ENCODE measurements at places on chromosomes 7 and 10.

GRCh38 chr7:13981070-13981469 is 8.4 kb downstream of the ETV1 start:
- DNase-seq: peak; percentile 77

GRCh38 chr7:157440346-157441022 is 103.7 kb downstream of the DNAJB6 start:
- DNase-seq: no peak

DNA sequence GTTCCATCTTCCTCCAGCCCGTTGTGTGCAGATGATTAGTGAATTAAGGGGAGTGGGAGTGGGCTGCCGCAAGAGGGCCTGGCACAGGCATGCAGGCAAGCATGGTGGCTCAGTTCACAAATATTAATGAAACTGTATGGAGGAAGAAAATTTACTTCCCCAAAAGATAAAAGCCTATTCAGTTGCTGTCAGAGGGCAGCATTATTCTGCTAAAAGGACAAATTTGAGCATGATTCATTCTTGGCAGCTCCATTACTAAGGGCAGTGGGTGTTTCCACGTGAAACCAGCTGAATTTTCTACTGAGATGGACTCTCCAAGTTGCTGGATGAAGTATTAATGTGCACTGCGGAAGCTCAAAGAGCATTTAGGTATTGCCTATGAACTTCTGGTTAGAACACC is 90.9 kb upstream of the WDR11 start:
- no peak for DNase-seq

- DNase-seq: no peak
These were observed 770.8 kb downstream of the ANKRD7 start for GRCh38 chr7:118995350-118995749.

DNA sequence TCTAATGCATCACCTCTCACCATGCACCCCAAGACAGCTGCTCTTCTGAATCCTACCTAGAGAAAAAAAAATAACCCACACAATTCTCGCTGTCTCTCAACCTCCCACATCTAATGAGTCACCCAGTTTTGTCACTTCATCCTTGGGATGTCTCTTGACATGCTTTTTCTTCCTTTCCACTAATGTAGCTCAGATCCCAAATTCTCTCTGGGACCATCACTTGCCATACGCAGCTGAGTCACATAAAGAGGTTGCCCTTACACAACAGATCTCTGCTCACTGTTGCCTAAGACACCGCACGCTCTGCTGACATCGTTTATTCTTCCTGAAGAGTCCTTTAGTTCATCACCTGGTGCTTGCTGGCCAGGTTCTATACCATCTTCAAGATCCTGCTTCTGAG is 606.0 kb upstream of the GALNT17 start:
- DNase-seq: no peak

DNA sequence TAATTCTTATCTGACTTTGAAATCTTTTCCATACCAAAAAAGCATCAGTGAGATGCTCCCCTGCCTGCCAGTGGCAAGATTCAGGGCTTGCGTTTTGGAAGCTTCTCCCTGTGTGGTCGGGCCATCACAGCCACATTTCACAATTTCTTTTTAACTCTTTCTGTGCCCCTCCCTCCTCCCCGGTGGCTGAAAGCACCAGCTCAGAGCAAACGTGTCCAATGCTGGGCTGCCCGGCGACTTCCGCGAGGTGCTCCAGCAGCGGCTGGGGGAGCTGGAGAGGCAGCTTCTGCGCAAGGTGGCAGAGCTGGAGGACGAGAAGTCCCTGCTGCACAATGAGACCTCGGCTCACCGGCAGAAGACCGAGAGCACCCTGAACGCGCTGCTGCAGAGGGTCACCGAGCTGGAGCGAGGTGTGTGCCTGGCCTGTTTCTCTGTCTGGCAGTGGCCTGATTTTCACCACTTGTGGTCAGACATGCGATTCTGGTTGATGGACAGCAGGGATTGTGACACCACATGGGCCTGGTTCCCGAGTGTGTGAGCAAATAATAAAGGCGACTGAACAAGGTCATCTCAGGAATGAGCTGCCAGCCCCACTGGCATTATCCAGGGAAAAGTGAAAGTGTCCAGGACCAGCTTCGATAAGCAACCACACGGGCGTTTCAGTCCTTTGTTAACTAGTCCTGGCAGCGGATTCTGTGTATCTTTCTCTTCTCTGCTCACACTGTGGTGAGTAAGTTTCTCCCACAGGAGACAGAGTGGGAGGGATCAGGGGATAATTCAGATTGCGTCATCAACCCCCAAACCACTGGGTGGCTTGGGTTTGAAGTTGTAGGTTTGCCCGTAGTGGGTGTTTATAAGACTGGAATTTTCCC is 2.6 kb downstream of the NPTX2 start:
- no peak for DNase-seq

GRCh38 chr10:3229815-3230214 is 57.2 kb upstream of the PITRM1 start:
- DNase-seq: no peak

- no peak for DNase-seq
These were observed 14.2 kb downstream of the ENTPD7 start for GRCh38 chr10:99673492-99673891.

GRCh38 chr10:100890673-100891317 is 22.0 kb upstream of the SLF2 start:
- no peak for DNase-seq

DNA sequence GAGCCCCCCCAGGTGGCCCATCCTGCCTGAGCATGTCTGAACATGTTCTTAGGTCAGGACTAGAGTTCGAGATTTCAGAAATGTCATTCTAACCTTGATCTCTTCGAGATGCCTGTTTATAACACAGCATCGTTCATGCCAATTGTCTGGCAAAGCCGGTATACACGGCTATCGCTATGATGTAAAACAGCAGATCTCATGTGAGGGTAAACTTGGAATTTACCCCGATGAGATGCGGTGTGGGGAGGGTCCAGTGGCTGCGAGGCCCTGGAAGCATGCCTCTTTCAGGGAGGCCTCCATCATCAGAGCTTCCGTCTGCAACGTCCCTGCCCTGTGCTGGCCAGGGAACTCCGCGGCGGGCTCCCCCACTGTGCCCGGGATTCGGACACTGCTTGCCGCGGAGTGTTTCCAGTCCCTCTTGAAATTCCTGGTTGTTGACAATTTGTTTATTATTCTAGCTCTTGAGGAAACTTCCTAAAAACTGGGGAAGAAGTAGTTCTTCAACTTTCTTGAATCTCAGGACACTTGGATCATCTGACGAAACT is 168.6 kb upstream of the RHEB start:
- DNase-seq: no peak

DNA sequence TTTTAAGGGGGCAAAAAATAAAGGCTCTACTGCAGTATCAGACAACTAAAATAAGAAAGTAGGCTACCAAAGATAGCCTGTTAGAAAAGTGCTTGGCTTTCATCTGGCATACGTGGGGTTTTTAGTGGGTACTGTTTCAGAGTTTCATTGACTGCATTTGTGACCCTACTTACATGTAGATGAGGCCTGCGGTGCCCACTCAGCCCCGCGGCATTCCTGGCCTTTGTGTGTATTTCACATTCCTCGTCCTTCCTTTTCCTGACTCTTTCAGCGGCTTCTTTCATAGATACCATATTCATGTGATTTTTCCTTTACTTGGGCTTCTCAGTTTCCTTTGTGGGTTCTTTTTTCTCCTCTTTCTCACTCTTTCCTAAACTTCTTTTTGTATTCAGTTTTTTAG is 50.7 kb downstream of the UBE3C start:
- no peak for DNase-seq

GRCh38 chr7:110590415-110590814 is 500.5 kb upstream of the LRRN3 start:
- no peak for DNase-seq

GRCh38 chr7:29588900-29589696 is 25.5 kb downstream of the PRR15 start:
- no peak for DNase-seq

- no peak for DNase-seq
These were observed 60.2 kb downstream of the SEMA3E start for GRCh38 chr7:83588602-83589240.

DNA sequence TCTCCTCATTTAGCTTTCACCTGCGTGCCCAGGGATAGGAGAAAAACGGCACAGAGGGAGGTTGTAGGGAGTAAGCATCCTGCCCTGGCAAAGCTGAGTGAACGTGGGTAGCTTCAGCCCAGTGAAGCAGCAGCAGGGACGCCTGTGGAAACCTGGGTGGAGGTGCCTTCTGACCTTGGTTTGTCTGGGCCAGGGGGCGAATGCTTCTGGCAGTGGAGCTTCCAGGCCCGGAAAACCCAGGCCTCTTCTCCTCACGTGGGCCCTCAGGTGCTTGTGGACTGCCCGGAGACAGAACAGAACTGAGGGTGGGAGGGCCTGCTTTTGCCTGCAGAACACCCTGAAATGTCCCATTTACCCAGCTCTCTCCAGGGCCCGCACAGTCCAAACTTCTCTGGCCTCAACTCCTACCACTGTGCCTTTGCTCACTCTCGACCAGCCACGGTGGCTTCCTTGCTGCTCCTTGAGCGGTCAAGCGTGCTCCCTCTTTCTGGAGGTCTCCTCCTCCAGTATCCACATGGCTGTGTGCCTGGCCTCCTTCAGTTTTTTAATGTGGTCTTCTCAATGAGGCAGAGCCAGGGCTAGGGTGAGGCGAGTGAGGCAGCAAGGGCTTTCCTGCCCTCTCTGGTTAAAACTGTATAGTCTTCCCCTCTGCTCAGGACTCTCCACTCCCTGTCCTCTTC is 62.4 kb downstream of the TMEM209 start:
- DNase-seq: no peak

GRCh38 chr10:131825960-131826650 is 74.7 kb upstream of the PPP2R2D start:
- DNase-seq: no peak

DNA sequence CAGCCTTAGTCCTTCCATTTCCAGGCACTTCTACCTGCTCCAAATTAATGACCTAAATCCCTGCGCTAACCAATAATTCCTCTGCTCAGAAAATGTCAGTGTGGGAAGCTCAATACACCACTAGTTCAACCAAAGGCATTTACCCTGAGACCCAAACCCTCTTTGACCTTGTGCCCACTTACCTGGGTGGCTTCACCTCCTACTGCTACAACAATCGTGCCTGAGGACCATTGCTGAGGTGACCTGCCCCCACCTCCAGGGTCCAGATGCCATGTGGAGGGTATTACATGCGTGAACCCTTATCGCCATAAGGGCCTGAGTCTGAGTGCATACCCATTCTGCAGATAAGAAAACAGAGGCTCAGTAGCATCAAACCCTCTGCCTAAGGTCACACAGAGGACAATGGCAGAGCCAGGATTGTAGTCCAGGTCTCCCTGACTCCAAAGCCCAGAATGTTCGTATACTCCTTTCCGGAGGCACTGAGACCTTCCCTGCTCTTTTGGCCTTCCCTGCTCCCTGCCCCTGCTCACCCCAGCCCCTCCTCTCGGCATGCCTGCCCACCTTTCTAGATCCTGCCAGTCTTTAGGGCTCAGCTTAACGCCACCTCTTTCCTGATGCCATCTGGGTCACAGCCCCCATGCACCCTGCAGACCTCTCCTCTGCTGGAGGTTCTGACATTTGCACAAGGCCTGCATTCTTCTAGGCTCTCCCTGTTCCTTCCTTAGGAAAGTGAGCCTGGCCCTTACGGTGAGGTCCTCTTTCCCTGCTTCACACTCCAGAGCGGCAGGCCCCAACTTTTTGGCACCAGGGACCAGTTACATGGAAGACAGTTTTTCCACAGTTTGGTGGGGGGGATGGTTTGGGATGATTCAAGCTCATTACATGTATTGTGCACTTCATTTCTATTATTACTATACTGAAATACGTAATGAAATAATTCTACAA is 94.9 kb downstream of the CHST15 start:
- DNase-seq: no peak

DNA sequence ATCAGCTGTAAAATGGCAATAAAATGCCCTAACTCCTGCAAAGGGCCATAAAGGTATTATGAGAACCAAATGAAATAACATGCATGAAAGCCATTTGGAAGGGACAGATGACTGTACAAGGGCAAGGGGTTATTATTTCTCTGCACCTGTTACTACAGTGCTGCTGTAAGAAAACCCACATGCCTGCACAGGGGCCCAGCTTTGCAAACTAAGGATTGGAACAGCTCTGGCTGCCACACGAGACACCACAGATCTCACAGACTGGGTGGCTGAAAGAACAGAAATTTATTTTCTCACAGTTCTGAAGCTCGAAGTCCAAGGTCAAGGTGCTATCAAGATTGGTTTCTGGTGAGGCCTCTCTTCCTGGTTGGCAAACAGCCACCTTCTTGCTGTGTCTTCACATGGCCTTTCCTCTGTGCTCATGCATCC is 409.0 kb upstream of the NRP1 start:
- DNase-seq: no peak

- DNase-seq: no peak
These were observed 32.1 kb upstream of the HECTD2 start for GRCh38 chr10:91378061-91378460.

- DNase-seq: no peak
These were observed 545.4 kb upstream of the FZD8 start for GRCh38 chr10:36187380-36188079.

GRCh38 chr7:92697414-92697813 is 107.2 kb upstream of the FAM133B start:
- DNase-seq: no peak

GRCh38 chr7:127186686-127187085 is 66.1 kb downstream of the GRM8 start:
- no peak for DNase-seq

GRCh38 chr7:65980478-65981250 is 1.3 kb downstream of the GUSB start:
- no peak for DNase-seq

DNA sequence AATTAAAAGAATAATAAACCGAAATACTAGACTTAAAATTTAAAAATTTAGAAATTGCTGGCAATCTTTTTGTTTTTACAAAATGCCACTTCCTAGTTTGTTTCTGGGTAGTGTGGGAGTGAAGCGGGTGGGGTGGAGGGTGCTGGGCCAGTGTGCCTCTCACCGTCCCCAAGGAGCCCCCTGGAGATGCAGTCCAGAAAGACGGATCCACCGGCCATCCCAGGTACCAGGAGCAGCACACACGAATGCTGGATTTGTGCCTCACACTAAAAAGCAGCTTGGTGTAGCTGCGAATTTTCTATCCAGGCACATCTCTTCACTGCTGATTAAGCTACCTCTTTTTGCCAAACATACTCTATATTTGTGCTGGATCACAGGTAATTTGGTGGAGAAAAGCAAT is 618.1 kb downstream of the DNAJB6 start:
- no peak for DNase-seq

DNA sequence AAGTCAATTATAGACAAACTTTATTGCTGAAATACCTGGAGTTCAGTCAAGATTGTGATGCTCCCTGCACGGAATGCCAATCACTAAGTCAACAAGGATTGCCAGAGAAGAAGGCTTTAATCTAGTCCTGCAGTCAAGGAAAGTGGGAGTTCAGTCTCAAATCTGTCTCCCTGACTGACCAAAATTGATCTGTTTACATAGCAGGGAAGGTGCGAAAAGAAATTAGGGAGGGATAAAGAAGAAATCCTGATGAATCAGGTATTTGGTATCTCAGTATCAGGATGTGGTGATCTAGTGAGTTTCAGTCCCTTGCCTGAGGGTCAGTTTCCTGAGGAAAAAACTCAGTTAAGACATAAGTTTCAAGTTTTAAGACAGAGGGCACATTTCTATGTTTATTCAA is 2.1 kb upstream of the AKR1D1 start:
- no peak for DNase-seq

Data from NCI-H2081 treated with DMSO at 0.1 percent for 48 hours (cell line).